SK-MEL-5 (cell line): ENCODE measurements at places on chromosomes 7 and 10.

DNA sequence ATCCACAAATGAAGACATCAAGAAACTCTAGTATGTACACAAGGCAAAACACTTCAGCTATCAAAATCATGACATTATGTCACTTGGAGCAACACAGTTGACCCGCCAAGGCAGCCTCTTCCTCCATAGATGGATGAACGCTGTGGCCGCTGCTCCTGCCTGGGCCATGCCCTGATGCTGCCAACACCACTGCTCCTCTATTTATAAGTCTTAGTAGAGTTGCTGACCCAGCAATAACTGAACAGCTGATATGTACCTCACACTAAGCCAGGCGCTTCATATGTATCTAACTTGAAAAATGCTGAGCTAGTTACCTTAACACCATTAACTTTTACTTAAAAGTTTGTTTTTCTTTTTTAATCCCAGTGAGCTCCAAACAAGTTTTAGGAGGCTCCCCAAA lies 131.9 kb downstream of the LYZL1 start:
- DNase-seq: no peak

- no peak for DNase-seq
Observed at GRCh38 chr7:70416347-70416985, 715.5 kb upstream of the GALNT17 start.

DNA sequence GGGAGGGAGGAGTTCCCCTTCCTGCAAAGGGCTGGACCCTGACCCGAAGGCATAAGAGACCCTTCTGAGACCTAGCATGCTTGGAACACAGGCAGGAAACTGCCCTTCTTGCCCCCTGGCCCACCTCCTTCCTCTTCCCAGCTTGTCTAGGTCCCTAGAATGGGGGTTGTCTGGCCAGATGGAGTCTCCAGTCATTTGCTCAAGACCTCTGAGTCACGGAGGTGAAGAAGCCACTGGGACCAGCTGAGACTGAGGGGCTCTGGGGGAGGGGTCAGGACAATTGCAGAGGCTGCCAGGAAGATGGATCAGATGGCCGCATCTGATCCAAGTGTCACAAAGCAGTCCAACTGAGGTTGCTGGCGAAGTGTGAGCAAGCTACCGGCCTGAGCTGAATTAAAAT lies 46.2 kb downstream of the COL13A1 start:
- no peak for DNase-seq

- DNase-seq: no peak
Observed at GRCh38 chr7:26858241-26858715, 6.1 kb downstream of the SKAP2 start.

DNA sequence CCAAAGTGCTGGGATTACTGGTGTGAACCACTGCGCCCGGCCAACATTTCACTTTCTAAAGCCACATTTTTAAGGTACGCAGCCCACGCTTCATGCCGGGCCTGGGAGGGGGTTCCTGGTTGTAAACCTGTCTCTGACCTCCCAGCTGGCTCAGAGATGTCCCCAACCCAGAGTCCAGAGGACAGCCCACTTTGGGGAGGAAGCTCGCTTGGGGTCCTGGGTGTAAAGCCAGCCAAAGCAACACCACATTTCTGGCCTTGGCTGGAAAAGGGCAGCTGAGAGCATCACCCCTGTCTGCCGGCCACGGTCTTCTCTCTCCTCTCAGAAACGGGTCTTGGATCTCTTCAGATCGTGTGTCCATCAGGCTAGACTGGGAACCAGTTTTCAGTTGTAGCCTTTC lies 23.9 kb upstream of the PITRM1 start:
- no peak for DNase-seq

- DNase-seq: no peak
Observed at GRCh38 chr7:91397096-91397495, 132.9 kb downstream of the FZD1 start.

DNA sequence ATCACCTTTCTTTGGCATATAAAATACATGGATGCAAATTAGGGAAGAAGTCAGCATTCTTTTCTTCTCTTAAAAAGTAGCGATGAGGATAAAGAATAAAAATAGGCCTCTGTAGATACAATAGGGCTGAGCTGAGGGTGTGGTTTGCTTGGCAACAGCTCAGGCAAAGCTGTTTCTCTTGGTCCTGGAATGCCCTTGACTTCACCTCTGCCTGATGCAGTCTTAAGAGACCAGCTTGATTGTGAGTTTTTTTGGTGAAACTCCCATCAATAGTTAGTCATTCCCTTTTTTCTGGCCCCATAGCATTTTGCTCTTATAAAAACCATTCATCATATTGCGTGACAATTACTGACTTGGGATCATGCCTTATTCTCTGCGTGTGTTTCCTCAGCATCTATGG lies 42.1 kb upstream of the MKLN1 start:
- DNase-seq: no peak

DNA sequence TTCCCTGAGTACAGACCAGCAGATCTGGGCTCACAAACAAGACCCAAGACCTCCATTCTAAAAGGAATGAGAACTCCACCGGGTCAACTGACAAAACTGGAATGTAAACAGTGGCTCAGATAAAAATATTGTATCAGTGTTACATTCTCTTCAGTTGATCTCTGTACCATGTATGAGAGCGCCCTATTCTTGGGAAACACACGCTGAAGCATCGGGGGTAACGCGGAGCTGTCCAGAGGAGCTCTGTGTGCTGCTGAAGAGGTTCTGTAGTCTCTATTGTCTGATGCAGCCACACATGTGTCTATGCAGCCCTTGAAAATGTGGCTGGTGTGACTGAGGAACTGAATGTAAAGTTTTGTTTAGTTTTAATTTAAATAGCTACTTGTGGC lies 39.7 kb downstream of the HIPK2 start:
- no peak for DNase-seq

GRCh38 chr10:5073659-5074058 lies 20.6 kb upstream of the AKR1C3 start:
- DNase-seq: no peak

- no peak for DNase-seq
Observed at GRCh38 chr7:48173756-48174382, 2.6 kb downstream of the ABCA13 start.

DNA sequence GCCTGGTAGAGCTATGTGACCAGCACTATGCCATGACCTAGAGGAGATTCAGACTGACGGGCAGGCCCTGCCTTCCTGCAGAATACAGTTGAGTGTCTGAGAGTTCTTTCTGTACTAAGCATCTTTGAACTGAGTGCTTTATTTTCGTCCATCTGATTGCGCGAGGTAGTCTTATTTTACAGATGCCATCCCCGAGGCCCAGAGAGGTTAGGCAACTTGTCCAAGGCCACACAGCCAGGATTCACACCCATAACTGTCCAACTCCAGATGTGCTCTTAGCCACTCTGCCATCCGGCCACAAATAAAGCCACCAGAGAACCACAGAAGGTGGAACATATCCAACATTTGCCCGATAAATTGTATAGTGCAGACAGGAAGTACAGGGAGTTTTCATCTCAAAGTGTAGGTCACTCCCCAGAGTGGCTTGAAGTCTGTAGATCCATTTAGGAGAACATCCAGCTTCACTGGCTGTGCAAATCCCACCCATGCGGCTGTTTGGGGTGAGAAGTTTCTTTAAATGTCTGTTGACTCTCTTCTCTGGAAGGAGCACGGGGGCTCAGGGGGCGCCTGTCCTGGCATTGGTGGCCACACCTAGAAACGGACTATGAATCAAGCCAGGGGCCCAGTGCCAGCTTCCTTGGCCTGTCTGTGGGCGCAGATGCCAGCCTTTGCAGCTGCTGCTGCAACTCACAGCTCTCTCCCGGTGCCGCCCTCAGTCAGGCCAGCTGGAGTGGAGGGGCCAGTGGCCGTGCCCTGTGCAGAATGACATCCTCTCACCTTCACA lies 11.1 kb downstream of the CHST3 start:
- DNase-seq: no peak

DNA sequence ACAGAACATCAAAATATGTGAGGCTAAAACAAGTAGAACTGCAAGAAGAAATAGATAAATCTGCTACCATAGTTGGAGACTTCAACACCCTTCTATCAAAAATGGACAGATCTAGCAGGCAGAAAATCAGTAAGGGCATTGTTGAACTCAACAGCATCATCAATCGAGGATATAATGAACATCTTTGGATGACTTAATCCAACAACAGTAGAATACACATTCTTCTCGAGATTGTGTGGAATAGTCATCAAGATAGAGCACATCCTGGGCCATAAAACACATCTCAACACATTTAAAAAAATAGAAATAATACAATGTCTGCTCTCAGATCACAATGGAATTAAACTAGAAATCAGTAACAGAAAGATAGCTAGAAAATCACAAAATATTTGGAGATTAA lies 9.9 kb downstream of the IGFBP1 start:
- DNase-seq: no peak

- no peak for DNase-seq
Observed at GRCh38 chr7:100865938-100866728, 1.1 kb upstream of the TRIP6 start.

GRCh38 chr7:137871170-137871915 lies 24.6 kb upstream of the DGKI start:
- DNase-seq: no peak

DNA sequence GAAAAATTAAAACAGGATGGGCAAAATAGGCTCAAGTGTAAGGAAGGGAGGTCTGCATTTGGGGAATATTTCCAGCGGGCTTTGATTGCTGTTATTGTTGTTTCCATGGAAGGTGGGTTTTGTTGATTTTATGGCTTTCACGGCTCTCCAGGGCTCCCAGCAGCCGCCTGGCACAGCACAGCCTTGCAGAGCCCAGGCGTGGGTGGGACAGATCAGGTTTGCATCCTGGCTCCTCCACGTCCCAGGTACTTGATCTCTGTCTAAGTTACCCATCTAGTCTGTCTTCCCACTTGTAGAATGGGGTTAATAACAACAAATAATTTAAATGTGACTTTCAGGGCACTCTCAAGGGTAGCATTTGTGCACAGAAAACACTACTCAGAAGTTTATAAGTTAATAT lies 45.2 kb downstream of the HTR5A start:
- no peak for DNase-seq

GRCh38 chr10:8086315-8086714 lies 31.8 kb downstream of the GATA3 start:
- no peak for DNase-seq

DNA sequence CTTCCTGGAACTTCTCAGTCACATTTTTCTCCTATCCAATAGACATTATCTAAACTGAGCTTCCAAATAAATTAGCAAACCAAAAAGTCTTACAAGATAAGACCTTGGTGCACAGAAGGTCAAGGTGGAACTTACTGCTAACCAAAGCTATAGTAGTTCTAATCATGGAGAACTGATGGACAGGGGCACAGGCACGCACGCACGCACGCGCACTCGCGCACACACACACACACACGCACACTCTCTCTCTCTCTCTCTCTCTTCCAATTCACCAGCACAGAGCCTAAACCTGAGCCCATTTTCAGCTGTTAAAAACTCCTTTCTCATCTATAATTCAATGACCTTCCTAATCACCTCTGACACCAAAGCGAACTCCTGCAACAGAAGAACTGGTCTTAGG lies 7.5 kb downstream of the FGFR2 start:
- no peak for DNase-seq

DNA sequence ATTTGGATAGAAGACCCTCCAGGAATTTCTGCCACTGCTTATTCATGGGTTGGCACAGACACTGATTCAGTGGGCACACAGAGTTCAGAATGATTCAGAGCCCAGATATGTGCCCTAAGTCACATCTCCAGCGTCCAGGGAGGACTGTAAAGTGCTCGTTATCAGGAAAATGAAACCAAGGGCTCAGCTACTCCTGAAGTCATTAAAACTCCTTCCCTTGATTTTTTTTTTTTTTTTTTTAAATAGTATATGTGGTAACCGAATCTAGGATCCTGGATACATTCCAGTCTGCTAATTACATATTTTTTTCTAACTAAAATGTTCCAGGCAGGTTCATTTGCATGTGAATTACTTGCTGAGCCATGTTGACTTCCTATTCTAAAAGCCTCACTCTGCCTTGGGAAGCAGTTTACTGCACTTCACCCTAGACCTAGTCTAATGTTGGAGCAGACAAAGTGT lies 34.7 kb downstream of the MET start:
- DNase-seq: peak; percentile 57

DNA sequence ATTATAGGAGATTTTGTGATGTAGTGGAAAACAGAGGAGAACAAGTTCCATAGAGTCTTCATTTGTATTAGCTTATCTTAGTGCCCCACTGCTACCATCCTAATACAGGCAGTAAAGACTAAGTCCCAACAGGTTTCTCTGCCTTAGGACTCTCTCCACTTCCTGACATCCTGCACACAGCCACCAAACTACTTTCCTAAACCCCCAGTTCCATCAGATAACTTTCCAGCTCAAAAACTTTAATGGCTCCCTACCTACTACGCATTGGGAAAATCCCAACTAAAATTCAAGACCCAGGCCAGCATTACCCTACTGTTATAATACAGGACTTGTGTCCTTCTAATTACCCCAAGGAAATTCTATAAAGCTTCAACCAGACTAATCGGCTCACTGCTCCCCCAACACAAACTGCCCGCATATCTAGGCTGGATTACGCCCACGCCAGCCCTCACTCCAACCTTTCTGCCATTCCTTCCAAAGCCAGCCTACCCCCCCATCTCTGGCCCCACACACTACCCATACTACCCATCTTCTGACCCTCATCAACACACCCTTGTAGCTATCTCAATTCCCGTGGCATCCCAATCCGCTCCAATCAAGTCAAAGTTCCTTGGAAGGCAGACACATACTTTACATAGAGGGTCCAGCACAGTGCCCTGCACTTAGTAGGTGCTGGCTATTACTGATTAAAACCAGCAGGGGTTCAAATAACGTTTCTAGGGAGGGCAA lies 1.4 kb downstream of the IDE start:
- DNase-seq: no peak

DNA sequence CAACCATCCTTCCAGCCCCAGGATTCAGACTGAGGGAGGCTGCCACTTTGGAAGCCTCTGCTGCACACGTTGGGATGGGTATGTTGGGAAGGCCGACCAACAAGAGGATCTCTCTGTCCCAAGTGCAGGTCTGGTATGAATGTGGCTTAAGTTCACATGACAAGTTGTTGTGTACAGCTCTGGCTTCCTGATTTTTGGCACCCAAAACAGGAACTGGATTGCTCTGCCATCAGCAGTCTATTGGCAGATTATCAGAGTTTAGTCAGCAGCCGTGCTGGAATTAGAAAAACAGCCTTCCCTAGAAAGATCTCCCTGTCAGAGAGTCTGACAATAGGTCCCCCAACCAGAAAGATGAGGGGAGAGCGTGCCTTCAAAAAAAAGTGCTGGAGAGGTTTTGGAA lies 66.9 kb downstream of the GOLGA7B start:
- DNase-seq: no peak

DNA sequence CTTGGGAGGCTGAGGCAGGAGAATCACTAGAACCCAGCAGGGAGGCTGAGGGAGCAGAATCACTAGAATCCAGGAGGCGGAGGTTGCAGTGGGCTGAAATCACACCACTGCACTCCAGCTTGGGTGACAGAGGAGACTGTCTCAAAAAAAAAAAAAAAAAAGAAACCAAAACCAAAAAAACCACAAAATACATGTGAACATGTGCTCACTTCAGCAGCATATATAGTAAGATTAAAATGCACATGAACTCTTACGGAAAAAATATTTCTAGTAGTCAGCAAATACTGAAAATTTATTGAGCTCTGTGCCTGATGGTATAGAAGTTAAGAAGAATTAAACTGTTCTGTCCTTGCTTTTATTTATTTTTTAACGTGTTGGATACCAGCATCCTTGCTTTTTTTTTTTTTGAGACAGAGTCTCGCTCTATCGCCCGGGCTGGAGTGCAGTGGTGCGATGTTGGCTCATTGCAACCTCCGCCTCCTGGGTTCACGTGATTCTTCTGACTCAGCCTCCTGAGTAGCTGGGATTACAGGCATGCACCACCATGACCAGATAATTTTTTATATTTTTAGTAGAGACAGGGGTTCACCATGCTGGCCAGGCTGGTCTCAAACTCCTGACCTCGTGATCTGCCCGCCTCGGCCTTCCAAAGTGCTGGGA lies 9.6 kb upstream of the ZNF487 start:
- DNase-seq: no peak
